ENCODE measurements at places on chromosomes 3 and 15.

DNA sequence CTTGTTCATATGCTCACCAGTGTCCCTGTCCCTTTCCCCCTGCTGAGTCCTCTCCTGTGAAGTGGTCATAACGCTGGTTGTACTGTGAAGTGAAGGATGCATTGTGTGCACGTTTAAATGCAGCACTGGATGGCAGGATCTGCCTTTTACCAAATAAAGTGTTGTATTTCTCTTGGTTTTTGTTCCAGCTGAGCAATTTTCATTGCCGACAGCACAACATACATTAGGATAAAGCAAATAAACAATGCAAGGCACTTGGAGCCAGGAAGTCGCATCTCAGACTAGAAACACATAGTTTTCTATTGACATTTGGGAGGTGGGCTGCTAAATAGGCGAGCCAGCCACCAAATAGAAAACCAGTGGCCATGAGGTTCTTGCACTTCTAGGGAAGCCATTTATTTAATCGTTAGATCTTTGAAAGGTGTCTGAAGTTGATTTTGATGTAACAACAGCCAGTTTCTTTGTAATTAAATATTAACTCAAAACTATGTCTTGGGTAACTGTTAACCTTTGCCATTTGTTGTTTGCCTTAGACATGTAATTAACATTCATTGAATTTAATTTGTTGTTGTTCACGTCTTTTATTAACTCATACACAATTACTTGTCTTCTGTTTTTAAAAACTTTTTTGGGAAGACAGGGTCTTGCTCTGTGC, 185.3 kb downstream of the FNDC3B start:
- DNase-seq: no peak

DNA sequence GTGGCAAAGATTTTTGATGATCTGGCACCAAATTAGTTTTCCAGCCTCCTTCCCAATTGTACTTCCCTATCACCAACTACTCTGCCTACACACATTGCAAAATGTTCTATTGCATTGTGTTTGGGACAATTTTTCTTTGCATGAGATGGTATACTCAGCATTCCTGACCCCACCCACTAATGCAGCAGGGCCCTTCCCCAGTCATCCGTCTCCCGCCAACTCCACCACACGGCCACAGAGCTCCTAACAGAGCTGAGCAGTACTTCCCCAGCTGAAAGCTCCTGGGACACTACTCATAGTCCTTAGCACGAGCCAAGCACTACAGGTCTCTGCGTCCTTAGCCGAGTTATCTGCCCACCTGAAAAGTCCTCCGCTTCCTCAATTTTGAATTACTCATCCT, 34.2 kb downstream of the TXNRD3 start:
- no peak for DNase-seq

- DNase-seq: no peak
These were observed 9.6 kb upstream of the FMN1 start for GRCh38 chr15:33204087-33204486.

GRCh38 chr3:17877299-17877698, 134.9 kb upstream of the TBC1D5 start:
- DNase-seq: no peak

DNA sequence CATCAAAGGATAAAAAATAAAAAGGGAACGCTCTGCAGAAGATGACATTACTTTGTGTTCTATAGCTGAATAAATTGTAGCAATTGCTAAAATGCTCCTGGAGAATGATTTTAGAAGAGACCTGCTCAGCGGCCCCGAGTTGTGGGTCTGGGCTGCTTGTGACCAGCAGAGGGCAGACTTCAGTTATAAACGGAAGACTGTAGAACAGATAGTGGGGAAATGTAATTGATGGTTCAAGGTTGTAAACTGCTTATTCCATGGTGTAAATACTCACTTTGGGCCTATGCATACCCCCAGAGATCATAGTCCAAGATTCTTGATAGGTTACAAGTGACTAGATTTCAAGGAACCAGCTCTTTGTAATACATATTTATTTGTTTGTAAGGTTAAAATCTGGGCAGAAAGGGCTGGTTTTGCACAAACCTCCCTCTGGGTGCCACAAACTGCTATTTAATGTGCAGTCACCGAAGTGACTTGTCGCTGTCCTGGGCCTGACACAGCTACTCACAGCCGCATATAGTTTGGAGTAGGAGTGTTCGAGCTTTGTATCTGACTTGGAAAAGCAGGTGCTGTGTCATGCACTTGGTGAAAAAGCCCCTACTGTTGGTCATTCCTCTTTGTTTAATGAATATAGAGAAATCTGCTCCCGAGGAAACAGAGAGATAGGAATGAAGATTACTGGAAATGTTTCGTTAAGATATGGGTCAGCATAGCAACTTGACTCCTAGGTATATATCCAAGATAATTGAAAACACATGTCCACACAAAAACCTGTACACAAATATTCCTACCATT, 34.7 kb upstream of the NDUFB4 start:
- DNase-seq: peak; percentile 20

GRCh38 chr3:147412917-147413685, 3.9 kb downstream of the ZIC1 start:
- no peak for DNase-seq

GRCh38 chr3:25775936-25776335, 7.3 kb downstream of the NGLY1 start:
- no peak for DNase-seq

DNA sequence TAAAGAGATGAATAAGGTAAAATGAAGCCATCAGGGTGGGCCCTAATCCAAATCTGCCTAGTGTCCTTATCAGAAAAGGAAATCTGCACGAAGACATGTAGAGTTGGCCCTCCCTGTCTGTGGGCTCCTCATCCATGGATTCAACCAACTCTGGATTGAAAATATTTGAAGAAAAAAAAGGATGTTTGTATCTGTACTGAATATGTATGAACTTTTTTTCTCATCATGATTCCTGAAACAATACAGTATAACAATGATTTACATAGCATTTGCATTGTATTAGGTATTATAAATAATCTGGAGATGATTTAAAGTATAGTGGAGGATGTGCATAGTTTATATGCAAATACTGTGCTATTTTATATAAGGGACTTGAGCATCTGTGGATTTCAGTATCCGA, 59.0 kb upstream of the SMAD6 start:
- no peak for DNase-seq

DNA sequence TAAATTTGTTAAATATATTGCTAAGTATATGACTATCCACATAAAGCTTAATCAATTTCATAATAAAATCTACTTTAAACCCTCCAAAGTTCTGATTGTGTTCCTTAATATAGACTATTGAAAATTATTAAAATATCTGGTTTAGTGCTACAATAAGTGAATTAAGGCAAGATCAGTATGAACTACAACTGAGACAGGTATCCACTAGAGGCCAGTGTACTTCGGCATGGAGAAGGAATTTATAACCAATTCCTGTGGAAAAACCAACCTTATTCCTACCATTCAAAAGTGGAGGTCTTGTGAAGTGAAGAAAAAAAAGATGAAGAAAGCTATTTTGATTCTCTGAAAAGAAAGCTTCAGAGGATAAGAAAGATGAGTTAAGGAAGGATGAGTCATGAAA, 237.7 kb downstream of the SUCLG2 start:
- no peak for DNase-seq

DNA sequence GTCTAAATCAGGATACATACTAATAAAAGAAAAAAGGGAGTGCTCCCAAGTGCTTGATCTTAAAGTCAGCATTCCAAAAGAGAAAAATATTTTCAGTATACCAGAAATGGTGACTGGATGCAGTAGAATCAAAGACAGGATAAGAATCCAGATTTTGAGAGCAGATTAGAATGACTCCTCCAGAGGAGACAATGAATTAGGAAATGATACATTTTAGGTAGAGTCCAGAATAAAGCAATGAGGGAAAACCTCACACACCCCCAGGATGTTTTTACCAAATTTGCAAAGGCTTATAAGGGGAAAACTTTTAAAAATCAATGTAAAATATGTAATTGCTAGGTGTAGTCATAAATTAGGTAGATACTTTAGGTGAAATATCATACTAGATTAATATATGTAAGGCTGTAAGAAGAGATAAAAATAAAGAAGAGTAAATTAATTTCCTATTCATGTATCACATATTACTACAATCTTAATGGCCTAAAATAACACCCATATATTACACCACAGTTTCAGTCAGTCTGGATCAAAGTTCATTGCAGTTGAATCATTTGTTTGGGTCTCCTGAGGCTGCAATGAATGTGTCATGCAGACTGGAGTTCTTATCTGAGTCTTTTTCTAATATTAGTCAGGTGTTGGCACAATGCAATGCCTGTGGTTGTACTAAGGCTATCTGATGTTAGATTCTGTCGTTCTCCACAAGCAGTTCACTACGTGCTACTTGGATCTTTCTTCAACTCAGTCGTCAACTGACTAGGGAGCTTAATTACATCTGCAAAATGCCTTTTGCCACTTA, 547.8 kb upstream of the EPHA6 start:
- no peak for DNase-seq

- DNase-seq: no peak
These were observed 56.2 kb downstream of the SV2B start for GRCh38 chr15:91156175-91156726.

DNA sequence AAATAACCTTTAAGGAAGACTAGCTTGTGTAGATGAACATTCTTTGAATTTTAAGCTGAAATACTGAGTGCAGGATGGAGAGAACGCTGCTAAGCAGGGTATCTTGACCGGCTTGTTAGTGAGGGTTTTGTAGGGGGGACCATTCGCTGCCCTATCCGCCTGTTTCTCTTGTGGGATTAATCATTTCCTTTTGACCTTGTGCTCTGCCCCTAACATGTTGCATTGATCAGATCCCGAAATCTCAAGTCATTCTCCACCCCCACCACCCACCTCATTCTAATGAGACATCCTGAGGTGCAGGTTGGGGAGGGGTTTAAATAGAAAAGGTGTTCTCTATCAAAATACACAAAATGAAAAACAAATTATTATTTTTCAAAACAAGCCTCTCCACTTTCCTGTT, 32.8 kb downstream of the TRIM71 start:
- DNase-seq: no peak

DNA sequence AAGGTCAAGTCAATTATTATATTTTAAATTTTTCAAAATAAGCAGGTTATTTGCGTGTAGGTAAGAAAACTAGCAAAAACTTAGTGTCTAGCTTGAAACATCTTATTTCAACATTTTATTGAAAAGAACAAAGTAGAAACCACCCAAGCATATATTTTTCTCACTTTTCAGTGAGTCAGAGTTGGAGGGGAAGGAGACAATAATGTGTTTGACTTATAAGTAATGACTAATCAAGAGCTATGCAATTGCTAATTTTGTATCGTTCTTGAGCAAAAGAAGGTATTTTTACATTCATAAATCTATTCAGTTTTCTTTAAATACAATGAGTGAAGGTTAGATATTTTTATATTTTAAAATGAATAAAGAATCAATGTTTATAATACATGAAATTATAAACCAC, 54.4 kb upstream of the P2RY1 start:
- DNase-seq: no peak

DNA sequence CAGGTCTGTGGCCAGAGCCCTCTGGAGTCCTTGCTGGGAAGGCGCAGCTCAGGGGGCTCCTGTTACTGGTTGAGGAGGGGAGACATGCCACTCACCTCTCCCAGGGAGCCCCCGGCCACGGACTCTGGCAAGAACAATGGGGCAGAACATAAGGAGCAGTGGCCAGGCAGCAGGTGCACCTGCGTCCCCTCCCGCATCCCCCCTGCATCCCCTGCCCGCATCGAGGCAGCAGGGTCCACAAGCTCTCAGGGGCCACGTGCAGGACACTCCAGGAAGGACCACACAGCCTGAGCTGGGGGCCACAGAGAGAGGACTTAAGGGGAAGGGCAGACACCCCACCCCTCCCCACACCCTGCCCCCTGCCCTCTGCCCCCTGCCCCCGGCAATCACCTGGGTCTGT, 73.0 kb downstream of the TFRC start:
- DNase-seq: no peak

- no peak for DNase-seq
These were observed 340.2 kb upstream of the ADAMTS9 start for GRCh38 chr3:65028024-65028423.

DNA sequence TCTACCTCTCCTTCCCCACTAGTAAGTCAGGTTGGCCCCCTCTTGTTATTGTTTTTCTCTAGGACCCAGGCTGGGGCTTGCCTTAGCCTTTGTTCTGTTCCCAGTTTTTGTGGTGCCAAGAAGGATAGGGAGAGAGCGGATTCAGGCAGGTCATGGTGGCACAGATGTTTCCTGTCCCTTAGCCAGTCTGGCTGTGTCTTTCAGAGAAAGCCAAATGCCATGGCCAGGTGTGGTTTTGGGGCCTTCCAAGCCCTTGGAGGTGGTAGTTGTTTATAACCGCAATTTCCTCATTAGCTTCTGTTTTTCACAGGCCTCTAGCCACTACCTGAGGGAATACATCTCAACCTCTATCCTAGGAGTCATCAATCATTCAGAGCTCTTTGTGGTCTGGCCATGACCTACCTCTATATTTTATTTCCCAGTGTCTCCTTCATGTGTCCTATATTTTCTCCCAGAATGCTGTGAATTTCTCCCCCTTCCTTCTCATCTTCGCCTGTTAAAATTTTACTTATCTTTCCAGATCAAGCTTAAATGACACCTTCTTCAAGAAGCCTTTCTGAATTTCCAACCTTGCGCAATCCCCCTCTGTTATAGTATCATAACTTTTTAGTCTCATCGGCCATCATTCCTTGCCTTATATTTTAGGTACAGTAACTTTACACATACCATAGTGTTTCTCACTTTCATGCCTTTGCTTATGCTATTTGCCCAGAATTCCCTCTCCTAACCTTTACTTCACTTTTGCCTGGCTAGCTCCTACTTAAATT, 38.2 kb downstream of the TIMP4 start:
- DNase-seq: no peak

GRCh38 chr3:140349938-140350337, 327.9 kb upstream of the TRIM42 start:
- DNase-seq: no peak

DNA sequence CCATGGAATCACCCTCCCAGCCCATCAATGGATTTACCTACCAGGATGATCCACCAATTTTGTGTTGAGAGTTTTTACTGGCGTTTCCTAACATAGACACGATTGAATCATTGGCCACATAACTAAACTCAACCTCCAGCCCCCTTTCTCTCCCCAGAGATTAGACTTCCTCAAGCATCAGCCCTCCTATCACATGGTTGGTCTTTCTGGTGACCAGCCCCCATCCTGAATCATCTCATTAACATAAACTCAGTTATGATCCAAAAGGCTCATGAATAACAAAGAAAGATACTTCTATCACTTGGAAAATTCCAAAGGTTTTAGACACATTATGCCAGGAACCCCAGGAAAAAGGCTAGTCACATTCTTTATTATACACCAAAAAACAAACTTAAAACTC, 21.2 kb downstream of the PRKAR2A start:
- no peak for DNase-seq

GRCh38 chr15:40906991-40907802, 12.9 kb downstream of the VPS18 start:
- no peak for DNase-seq

GRCh38 chr3:16024548-16024947, 149.9 kb upstream of the GALNT15 start:
- DNase-seq: no peak

DNA sequence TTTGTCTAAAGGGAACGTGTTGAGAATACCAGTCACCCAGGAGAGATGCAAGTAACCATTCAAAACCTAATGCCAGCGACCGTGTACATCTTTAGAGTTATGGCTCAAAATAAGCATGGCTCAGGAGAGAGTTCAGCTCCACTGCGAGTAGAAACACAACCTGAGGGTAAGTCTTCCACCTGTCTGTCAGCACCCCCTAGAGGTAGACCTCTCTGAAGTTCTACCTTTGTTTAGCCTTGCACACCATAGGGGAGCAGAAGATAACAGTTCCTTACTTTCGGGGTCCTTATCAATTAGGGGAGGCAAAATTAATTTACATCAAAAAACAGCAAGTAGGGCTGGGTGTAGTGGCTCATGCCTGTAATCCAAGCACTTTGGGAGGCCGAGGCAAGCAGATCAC, 124.4 kb downstream of the HCN4 start:
- peak; percentile 5 for DNase-seq

GRCh38 chr15:73196113-73196512, 143.8 kb downstream of the NEO1 start:
- DNase-seq: no peak
